ENCODE measurements at places on chromosomes 6 and 20.

GRCh38 chr20:33852626-33853506, 41.7 kb downstream of the CHMP4B start:
- no peak for DNase-seq

- no peak for DNase-seq
Observed at GRCh38 chr6:47446669-47447330, 30.8 kb upstream of the CD2AP start.

DNA sequence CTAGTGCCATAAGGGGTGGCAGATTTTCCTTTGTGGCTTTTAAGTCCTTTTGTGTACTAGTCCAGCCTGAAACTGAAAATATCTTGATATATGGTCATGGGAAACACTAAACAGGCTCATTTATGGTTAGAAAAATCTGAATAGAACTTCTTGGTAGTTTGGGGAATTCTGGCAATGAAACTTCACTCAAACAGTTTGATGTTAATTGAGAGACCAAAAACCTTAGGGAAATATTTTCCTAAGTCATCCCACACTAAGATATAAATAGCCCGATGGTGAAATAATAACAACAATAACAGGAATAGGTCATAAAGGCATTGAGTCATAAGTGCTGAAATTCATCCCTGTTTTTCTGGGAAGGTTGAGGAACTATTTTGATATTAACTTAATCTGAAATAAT, 146.2 kb upstream of the SMLR1 start:
- no peak for DNase-seq

- no peak for DNase-seq
Observed at GRCh38 chr6:154921482-154921881, 73.6 kb upstream of the TIAM2 start.

DNA sequence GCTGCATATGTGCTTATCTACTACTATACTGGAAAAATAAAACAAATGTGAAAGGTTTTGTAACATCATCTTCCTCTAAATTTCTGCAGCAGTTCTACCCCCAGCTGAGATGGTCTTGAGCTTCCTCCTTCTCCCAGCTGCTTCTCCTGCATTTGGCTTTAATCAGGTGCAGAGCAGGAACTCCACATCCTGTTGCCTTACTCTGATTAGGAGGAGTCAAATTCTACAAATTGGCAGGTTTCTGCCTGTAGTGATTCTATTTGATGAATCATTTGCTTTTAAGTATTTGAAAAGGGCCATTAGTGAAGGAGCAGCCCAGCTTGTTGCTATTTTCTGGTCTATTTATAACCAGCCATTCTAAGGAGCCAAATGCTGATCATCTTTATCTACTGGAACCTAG, 224.5 kb downstream of the GMDS start:
- DNase-seq: no peak

- no peak for DNase-seq
Observed at GRCh38 chr20:49115564-49115963, 69.5 kb downstream of the CSE1L start.

- no peak for DNase-seq
Observed at GRCh38 chr6:29142309-29142708, 28.4 kb upstream of the OR2J2 start.

DNA sequence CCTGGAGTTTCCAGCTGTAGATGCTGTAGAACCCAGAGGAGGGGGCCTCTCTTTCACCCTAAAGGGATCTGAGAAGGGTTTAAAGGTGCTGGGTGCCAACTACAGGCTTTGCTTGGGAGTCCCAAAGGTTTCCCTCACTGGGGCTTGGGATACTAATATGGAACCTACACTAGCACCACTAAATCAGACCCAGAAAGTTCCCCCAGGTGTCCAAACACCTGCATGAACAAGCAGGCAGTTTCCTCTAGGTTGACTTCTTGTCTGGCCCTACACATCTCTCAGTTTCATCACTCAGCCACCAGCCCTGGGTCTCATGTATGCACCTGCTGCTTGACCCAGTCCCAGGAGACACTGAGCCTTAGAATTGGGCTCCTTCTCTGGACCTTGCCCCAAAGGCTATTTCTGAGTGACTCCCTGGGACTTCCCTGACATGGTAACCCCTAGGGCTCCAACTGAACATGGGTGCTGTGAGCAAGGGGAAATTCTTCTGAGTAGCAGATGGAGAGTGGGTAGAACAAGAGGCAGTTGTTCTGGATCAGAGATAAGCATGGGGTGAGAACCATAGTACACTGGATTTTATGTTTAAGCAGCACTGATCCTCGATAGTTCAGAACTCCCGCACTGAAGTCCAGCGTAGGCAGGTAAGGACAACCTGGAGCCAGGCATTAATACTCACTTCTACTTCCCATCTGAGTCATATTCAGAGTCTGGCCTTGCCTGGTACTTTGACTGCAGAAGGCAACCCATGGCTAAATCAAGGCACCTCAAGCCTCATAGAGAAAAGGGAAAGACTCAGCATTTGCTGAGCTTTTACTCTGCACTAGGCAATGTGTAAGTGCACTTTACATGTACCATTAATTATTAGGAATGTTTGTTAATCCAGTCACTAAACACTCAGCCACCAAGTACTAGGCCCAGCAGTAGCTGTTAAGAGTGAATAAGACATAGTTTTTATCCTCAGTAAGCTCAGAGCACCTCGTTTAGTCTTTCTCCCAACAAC, 16.8 kb downstream of the BCL2L1 start:
- no peak for DNase-seq

DNA sequence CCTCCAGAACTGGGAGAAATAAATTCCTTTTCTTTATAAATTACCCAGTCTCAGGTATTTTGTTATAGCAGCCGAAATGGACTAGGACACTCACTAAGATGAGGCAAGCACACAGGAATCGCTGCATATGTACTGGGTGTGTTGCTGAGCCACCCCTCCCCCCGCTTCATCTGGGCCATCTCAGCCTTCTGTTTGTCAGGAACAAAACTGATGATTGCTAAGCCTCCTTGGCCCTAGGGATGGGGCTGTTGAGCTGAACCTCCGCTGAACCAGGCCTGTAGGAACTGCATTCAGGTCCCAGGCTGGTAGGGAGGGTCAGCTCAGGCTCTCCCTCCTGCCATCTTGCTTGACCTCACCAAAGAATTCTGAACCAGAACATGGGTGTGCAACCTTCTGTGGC, 108.6 kb downstream of the MAP3K7 start:
- no peak for DNase-seq

DNA sequence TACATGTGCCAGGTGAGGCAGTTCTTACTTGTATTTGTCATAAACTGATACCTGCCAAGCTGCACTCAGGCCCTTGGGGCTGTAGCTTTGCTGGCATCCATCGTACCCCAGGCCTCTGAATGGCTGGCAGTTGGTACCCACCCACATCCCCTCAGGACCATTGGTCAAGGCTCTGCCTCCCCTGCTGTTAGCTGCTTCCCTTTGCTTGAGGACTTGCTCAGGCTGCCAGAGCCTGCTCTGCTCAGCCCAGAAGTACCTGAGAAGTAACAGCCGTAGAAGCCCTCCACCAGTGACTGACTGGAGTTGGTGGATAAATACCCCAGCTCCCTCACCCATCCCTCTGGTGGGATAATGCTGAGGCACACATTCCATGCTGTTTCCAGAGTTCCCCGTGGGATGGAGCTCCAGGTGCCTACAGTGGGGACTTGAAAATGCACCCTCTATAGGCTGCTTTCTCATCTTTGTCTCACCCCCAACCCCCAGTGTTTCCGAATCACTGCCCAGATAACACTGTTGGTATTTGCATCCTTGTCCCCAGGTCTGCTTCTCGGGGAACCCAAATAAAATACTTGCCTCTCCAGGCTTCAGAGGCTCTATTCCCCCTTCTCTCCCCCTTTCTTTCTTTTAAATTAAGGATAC, 7.3 kb downstream of the EBF4 start:
- DNase-seq: no peak

DNA sequence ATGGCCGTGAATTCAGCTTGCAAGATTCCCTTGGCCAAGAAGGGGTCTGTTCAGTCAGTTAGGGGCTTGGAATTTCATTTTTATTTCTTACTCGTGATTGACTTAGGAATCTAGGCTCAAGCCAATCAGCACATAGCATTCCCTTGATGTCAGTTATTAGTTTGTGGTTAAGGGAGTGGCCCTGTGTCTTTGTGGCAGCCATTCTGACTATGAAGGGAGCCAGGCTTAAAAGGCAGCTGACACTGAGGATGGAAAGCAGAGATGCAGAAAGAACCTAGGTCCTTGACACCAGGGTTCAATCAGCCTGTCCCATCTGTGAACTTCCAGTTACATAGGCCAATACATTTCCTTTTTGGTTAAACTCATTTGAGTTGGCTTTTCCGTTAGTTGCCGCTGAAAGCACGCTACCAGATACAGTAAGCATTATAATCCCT, 48.1 kb downstream of the MCUR1 start:
- DNase-seq: no peak

DNA sequence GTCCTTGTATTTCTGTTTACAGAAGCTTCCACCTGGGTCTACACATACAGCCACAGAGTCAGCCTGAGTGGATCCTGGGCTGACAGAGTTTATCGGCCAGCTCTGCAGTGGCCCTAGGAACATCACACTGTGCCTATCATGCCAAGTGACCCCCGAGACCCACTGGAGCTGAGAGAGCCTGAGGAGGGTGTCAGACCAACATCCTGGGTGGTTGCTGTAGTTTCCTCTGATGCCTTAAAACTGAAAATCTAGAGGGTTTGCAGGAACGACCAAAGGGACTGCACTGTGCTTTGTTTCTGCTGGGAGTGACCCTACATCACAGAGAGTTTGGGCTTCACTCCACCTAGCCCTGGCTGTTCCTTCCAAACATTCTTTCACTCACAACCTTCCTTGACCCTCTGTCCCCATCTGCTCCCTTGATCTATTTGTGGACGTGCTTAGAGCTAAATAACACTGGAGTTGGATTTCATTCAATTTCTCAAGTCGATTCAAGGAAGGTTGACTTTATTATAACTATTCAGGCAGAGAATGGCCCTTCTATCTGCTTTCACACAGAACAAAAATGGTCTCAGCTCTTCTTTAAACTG, 18.1 kb downstream of the MYLK4 start:
- no peak for DNase-seq
